ENCODE measurements at places on chromosomes 7 and 10.

DNA sequence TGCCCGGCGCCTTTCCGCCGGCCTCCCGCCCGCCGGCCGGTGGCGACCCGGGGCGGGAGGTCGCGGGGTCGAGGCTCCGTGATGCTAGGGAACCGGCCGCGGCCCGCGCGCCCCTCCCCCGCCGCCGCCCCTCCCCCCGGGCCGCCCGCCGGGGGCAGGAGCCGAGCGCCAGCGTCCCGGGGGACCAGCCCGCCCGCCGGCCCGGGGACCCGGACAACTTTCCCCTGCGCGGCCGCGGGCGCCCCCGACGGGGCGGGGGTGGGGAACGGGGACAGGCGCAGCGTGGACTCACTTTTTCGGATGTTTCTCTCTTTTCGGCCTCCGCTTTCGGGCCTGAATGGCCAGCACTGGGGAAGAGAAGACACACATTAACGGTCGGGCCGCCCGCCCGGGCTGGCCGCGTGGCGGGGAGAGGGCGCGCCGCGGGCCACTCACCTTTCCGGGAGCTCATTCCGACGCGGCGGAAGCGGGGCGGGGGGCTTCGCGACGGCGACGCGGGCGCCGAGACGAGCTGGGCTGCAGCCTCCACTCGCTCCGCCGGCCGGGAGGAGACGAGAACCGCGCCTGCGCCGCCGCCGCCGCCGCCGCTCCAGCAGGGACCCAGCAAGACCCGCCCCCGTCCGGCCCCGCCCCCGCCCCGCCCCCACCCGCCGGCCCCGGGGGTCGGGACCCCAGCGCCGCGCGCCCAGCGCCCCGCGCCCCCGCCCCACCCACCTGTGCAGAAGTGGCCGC is at the start of gene SRPK2:
TSS of gene SRPK2 (minus strand) at position 566 of the 732 bp plus-strand sequence.
- DNase-seq: peak; percentile 81

GRCh38 chr7:108004220-108005142 is 1.5 kb upstream of the LAMB1 start:
- DNase-seq: no peak

DNA sequence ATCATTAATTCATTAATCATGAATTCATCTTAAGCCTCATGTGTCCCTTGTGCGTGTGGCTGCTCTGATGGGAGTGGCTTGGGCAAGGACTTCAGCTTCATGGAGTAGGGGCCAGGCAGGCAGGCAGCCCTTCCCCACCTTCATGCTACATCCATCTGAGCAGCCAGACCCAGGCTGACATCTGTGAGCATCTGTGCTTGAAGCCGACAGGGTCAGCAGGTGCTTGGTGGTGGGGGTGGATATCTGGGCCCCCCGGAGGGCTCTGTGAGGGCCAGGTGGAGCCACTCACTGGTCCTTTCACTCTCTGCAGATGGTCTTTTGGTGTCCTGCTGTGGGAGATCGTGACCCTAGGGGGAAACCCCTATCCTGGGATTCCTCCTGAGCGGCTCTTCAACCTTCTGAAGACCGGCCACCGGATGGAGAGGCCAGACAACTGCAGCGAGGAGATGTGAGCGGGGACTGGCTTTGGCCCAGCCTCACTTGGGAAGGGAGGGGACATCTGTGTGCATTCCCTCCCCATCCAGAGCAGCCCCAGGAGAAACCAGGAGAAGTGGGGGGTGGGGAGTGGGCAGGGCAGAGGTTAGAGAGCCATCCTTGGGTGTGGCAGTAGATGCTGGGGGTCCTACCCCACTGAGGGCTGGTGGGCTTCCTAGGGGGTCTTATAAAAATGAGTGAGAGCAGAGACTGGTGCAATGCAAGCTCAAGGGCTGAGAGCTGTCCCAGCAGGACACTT is 14.7 kb upstream of the CSGALNACT2 start:
- DNase-seq: no peak

GRCh38 chr7:159130820-159131219 is 13.8 kb downstream of the VIPR2 start:
- no peak for DNase-seq

GRCh38 chr10:69410487-69410886 is 6.2 kb downstream of the TACR2 start:
- no peak for DNase-seq

GRCh38 chr7:122132341-122132740 is 11.7 kb downstream of the AASS start:
- DNase-seq: no peak

DNA sequence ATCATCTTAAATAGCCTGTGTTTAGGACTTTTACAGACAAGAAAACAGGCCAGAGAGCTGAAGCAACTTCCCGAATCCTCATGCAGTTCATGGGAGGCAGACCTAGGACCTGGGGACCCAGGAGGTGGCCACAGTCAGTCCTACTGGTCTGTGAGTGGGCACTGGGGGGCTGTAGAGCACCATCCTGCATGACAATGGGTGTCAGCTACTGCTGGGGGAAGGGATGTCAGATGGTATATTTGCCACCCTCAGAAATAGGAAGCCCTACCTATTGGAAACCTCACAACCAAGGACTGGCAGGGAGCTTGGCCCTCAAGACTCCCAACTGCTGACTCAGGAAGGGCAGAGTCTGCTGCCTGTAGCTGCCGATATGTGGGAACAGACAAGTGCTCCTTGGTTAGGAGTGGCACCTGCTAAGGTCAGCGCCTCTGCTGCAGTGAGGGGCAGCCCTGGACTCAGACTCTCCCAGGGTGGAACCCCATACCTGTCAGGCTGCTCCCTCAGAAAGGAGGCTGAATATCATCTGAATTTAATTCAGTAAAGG is 29.7 kb downstream of the OGDH start:
- no peak for DNase-seq

DNA sequence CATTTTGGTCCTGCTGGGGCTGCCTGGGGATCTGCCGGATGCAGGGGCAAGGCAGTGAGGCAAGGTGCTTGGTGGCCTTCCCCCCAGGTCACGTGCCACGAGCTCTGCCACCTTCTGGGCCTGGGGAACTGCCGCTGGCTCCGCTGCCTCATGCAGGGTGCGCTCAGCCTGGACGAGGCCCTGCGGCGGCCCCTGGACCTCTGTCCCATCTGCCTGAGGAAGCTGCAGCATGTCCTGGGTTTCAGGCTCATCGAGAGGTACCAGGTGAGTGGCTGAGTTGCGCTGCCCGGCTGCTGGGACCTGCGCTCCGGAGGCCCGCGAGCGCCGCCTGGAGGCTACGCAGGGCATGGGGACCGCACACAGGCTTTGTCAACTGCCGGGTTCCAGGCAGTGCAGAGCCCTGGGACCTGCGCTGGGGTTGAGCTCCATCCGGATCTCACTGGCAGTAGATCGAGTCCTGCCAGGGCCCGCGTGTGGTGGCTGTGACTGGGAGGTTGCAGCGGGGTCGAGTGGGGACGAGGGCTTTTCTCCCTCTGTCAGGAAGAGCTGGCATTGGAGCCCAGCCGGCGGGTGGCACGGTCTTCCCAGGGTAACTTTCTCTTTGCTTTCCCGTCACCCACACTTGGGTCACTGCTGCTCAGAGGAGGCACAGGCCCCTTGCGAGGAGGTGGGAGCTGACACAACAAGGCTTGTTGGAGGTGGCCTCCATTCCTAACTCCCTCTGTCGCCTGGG is 21.7 kb downstream of the AMZ1 start:
- DNase-seq: peak; percentile 78

DNA sequence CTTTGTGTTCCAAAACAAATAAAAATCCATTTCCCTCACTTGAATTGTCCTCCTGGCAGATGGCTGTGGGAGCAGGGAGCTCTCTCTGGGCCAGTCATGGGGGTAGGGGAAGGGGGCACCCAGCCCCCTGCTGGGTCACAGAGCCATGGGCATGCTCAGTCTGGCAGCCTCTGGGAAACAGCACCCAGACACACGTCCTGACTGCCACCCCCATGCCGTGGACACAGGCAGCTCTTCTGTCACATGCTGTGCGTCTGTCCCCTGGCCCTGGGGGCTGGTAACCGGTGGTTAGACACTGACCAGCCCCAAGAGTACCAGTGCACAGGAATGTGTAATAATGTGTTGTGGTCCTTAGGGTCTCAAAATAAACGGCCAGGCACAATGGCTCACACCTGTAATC is 47.0 kb downstream of the RASGEF1A start:
- DNase-seq: no peak

- DNase-seq: no peak
Measured at GRCh38 chr7:34451923-34452322, 206.1 kb upstream of the NPSR1 start.

- DNase-seq: no peak
Measured at GRCh38 chr7:128172151-128172550, 68.9 kb upstream of the LEP start.

- DNase-seq: no peak
Measured at GRCh38 chr10:130080461-130080814, 30.2 kb downstream of the C10orf143 start.

- peak; percentile 43 for DNase-seq
Measured at GRCh38 chr7:77330169-77330882, 85.8 kb downstream of the GSAP start.

DNA sequence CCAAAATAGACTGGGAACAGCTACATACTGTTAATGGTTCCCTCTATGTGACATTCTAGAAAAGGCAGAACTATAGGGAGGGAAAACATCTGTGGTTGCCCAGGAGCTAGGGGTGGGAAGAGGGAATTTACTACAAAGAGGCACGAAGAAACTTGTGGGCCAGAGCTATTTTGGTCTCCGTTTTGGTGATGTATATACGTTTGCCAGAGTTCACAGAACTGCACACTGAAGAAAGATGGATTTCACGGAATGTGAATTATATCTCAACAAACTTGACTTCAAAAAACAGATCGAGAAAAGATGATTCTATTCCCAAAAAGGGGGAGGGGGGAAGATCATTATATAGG is 386 bp upstream of the AS3MT start:
- DNase-seq: no peak

GRCh38 chr7:26183545-26184280 is 16.8 kb downstream of the HNRNPA2B1 start:
- DNase-seq: peak; percentile 41

DNA sequence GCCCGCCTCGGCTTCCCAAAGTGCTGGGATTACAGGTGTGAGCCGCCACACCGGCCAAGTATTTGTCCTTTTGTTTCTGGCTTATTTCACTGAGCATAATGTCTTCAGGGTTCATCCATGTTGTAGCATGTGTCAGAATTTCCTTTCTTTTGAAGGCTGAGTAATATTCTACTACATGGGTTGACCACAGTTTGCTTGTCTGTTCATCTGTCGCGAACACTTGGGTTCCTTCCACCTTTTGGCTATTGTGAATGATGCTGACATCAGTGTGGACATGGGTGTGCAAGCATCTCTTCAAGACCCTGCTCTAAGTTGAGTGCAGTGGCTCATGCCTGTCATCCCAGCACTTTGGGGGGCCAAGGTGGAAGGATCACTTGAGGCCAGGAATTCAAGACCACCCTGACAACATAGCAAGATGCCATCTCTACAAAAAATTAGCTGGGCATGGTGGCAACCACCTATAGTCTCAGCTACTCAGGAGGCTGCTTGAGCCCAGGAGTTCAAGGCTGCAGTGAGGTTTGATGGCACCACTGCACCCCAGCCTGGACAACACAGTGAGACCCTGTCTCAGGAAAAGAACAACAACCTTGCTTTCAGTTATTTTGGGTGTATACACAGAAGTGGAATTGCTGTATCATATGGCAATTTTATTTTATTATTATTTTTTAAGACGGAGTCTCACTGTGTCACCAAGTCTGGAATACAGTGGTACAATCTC is 17.0 kb downstream of the CHST12 start:
- DNase-seq: no peak

GRCh38 chr10:97427571-97428179 is 1.7 kb downstream of the PGAM1 start:
- peak; percentile 57 for DNase-seq

GRCh38 chr7:607938-608337 is 88.3 kb upstream of the PDGFA start:
- DNase-seq: peak; percentile 58

DNA sequence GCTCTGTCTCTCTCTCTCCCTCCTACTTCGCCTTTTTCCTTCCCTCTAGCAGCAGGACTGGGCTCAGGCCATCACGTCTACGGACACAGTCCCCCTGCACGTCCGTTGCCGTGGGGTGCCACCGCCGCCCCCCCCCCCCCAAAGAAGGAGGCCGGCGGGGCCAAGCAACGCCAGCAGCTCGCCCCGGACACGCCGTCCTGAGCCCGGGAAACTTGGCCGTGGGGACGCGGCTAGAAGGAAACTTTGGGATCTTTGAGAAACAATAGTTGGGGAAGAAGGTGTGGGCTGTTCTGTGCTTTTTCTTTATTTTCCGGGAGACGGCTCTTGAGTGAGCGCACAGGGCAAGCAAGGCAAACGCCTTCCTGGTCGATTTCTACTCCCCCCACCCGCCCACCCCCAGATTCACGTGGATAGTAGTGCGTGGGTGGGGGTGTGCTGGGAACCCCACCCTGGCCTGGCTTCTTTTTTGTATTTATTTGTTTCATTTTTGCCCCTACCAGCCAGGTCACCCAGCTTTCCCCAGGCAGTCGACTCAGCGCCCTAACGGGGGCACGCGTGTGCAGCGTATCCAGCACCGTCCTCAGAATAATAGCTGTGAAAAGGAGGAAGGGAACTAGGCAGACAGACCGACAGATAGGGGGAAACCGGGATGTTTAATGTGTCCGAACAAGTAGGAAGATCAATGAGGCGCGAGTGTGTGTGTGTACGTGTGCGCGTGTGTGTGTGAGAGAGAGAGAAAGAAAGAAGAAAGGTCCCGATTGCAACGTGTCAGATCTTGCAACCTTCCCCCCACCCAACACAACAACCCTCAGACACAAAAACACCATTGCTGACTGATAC is 1.4 kb downstream of the MXI1 start:
- DNase-seq: peak; percentile 40

- no peak for DNase-seq
Measured at GRCh38 chr7:28070297-28071055, 110.1 kb downstream of the JAZF1 start.

- DNase-seq: no peak
Measured at GRCh38 chr7:148334959-148335577, 255.5 kb upstream of the C7orf33 start.
